ENCODE measurements at places on chromosomes 3 and 15.

GRCh38 chr3:64081235-64081630 lies 57.9 kb upstream of the PSMD6 start:
- no peak for DNase-seq

DNA sequence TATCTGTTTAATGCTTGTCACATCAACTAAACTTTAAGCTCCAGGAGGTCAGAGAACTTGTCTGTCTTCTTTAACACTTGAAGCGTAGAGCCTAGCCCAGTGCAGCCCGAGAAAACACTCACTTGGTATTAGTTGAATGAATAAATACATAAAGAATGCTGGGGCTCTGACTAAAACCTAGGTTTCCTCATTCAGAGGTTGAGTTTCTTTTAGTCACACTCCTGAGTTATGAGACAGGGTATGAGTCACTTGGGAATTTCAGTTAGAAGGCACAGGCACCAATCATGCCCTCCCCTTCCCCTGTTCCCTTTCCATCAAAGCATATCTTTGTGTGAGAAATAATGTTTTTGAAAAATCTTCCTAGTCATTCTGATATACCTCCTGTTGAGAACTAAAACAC lies 589.8 kb upstream of the DPPA4 start:
- no peak for DNase-seq

- no peak for DNase-seq
Measured at GRCh38 chr3:149407898-149408297, 30.4 kb upstream of the TM4SF1 start.

- no peak for DNase-seq
Measured at GRCh38 chr15:78481917-78482316, 25.5 kb upstream of the HYKK start.

DNA sequence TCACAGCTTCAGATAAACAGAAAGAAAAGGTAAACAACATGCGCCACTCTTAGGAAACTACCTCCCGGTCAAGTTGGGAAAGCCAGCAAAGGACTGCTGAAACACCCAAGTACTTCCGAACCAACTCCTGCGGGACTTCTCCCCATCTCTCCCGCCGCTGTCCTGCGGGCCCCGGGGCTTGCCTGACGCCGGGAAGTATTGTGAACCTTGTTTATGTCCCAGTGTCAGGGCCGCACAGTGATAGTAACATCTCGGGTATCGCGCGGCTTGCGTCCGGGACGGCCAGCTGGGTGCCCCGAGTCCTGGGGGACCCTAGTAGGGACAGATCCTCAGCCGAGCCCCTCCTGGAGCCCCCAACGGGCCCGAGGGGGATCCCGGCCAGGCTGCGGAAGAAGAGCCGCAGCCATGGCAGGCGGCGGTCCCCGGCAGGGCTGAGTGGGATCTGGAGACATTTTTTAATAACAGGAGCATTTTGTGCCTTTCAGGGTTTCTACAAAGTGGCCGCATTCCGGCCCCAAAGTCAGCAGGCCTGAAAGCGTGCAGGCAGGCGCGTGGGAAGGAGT lies 756 bp downstream of the CLPX start:
- peak; percentile 22 for DNase-seq

- no peak for DNase-seq
Measured at GRCh38 chr3:171747223-171747920, 62.9 kb downstream of the PLD1 start.

GRCh38 chr15:65869954-65870871 lies 922 bp downstream of the RAB11A start:
- peak; percentile 18 for DNase-seq

DNA sequence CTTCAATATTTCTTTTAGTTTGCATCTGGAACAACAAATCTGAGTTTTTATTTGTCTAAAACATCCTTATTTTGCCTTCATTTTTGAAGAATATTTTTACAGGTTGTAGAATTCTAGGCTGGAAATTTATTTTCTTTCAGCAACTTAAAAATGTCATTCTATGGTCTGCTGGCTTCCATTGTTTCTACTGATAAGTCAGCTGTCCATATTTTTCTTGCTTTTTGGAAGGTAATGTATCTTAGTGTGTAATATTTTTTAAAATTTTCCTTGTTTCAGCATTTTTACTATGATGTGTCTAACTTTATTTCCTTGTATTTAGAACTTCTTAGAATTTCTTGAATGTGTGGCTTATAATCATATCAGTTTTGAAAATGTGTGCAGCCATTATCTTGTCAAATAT lies 37.0 kb downstream of the SEMA6D start:
- no peak for DNase-seq

GRCh38 chr3:61668317-61668864 lies 107.0 kb downstream of the PTPRG start:
- DNase-seq, result no peak

DNA sequence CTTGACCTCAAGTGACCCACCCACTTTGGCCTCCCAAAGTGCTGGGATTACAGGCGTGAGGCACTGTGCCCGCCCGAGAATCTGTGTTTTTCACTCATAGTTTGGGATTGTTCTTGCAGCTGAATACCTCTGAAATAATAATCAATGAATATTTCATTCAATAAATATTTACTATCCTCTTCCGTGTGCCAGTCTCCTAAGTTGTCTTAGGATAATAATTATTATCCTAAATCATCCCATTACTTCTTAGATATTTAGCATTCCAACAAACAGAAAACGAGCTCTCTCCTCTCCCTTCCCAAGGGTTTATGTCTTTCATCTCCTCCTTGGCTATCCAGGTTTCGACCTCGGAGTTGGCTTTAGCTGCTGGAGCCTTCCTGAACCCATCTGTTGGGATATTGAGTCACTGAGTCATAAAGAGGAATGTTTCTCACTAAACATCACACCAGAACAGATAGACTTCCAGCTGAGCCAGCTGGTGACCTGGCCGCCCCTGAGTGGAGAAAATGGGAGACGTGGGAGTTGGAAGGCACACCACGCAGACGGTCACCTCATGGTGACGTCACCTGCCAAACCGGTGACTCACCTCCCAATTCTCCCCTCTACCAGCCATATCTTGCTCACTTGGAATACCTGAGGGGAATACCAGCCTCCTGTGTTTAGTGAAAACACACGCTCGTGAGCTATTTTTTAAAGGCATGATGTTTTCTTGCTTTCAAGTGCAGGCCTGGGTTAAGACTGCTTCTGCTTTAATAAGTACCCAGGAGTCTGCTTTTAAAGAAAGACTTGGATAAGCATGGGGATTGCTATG lies 43.9 kb downstream of the BHLHE40 start:
- no peak for DNase-seq

DNA sequence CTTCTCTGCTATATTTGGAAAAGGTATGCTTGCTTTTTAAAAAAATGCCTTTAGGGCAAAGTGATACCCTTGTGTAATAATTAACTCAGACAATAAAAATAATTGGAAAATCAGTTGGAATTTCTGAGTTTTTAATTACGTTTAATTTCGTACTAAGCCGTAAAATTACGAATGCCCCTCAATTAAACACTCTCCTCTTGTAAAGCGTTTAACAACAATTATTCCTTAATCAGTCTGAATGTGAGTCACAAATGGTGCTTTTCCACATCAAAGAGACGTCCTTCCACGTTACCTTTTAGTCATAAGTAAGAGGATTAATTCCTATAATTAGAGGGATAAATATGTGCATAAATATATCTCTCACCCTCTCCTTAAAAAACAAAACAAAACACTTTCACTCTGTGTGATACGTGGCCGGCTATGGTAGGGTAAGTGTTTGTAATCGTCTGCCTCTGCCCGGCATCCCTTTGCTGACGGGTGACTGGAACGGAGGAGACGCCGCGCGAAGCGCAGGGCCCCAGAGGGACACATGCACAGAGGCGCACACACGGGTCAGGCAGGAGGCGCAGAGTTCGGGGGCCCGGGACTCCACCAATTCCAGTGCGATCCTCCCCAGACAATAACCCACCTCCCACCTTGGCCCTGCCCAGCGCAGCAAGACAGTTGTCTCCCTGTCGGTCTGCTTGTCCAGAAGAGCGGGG lies 9.7 kb upstream of the MEIS2 start:
- no peak for DNase-seq

GRCh38 chr3:141231952-141232823 lies 563 bp downstream of the PXYLP1 start:
- no peak for DNase-seq

- no peak for DNase-seq
Measured at GRCh38 chr3:54928046-54928770, at the start of gene LRTM1. LRTM1 (minus strand) TSS chr3:54928059; CDS start chr3:54927911, 148 bp downstream.

DNA sequence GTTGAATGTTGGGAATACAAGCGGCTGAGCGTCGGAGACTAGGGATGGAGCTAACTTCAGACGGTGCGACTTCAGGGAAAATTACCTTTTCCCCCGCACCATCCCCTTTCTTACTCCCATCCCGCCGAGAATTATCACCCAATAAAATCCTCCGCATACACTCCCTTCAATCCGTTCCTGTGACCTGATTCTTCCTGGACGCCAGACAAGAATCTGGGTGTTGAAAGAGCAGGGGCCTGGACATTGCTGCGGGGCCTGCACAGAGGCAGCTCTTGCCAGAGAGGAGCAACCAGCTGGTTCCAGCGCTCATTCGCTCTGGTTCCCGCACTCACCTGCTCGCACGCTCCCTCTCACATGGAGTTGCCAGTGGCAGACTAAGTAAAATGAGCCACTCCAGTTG lies 241.9 kb downstream of the ALCAM start:
- DNase-seq, result no peak

GRCh38 chr15:72369964-72370363 lies 5.8 kb downstream of the HEXA start:
- no peak for DNase-seq

GRCh38 chr15:63086947-63087346 lies 34.7 kb upstream of the LACTB start:
- DNase-seq, result no peak

GRCh38 chr3:54313418-54313817 lies 191.1 kb downstream of the CACNA2D3 start:
- DNase-seq, result no peak

DNA sequence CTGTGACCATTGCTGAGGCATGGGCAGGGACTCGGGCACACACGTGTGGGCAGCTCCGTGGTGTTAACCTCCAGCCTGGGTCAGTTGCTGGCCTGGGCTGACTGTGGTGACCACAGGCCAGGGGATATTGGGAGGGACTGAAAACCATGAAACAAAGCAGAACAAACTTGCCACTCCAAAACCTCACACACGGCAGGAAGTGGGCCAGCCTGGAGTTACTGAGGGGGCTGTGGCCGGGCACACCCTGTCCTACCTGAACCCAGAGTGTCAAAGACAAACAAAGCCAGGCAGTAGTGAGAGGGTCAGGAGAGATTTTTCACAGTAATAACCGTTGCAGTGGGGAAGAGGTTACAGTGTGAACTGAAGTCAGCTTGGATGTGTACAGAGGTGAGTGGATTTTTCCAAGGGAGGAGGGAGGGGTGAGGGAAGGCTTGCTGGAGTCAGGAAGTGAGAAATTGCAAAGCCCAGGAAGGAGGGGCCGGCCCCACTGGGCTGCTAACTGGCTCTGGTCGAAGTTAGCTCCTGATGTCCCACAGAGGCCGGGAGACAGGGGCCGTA lies 40.0 kb upstream of the ATP10A start:
- DNase-seq, result no peak

GRCh38 chr3:183481582-183481981 lies 53.2 kb upstream of the MCF2L2 start:
- DNase-seq, result no peak

DNA sequence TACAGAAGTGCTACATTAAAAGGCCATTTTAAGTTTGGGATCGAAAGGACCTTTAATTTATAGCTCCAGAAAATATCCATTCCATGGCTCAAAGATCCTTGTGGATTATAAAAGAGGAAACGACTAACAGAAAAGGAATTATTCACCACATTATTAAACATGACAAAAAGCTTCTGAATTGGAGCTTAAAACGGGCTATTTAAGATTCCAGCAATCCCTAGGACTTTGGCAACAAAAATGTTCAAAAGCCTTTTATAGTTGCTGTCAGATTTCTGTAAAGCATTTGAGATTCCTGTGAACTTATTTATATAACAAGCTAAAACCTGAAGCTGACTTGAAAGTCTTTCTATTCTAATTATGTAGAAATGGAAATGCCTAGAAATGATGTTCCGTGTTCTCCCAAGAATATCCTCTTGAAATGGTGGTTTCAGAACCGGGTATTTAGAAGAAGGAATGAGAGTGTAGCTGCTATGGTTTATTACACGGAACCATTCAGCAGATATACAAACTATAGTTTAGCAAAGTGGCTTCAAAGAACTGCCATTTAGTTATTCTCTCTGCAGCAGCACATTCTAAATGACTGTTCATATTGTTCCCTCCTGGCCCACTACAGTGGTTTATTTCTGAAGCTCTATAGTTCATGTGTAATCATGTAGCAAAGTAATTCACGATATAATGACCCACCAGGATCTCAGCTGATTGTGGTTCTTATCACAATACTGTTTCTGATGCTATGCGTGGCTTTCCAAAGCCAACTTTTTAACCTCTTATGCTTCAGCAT lies 961.7 kb downstream of the FHIT start:
- DNase-seq, result no peak

DNA sequence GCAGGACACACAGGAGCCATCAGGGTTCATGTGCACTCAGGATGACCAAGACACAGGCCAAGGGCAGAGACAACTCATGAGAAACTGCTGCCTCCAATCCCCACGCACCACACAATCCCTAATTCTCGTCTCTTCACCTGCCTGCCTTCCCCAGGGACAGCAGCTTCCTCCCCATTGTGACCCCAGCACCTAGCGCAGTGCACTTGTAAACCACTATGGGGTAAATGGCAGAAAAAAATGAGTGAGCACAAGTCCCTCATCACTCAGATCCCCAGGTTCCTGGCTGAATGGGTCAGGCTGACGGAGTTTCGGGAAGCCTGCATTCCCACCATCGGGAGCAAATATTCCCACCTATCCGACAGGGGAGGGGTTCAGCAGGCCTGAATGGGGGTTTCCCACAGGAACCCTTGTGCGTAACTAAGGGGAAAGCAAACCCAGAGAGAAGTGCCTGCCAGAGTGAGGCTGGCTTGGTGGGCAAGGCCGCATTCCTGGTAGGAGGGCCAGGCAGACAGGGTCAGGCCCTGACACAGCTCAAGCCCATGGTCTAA lies 18.8 kb downstream of the PLXNB1 start:
- no peak for DNase-seq

DNA sequence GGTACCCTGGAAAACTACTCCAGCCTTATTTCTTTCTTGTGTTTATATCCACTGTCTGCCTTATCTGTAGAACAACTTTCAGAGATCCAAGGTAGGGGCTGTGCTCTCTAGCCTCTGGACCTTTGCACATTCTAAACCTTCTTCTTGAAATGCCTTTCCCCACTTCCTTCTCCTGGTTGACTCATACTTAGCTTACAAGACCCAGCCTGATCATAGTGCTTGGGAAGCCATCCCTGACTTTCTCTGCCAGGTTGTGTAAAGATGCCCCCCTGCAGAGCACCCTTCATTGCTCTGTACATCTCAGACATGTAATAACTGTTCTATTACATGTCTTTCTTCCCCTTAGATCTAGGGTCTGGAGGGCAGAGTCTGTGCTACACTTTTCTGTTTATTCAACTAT lies 50.1 kb downstream of the PPM1L start:
- DNase-seq, result no peak

GRCh38 chr15:82305621-82306048 lies 43.0 kb downstream of the SAXO2 start:
- no peak for DNase-seq

Measured in CD4-positive, alpha-beta T cell treated with Interleukin-2 at 100 ng/mL for 4 hours (primary cell).